Parietal lobe (tissue), 2 donors: ENCODE measurements at places on chromosomes 12 and 14. TPM values are rescaled to one million over a fixed set of nuclear protein-coding genes. Genes with fewer than 3 reads are reported as not detected.

Gene LRRC10
- total RNA-seq, result not detected

Gene PPP4R4
- 1.6 TPM for total RNA-seq

Gene LTB4R
- 1.6 TPM for total RNA-seq

Gene C12orf54
- not detected for total RNA-seq

Gene HOXC12
- total RNA-seq, result not detected

Gene HOXC5
- not detected for total RNA-seq

Gene DCN
- total RNA-seq, result 20.3 TPM

Gene OR11H7
- not detected for total RNA-seq

Gene STAT2
- 115 TPM for total RNA-seq

Gene MED6
- total RNA-seq, result 100 TPM

Gene LIN7A
- total RNA-seq, result 37.9 TPM

Gene SMOC1
- total RNA-seq, result 27.2 TPM

Gene TSPAN9
- 11.0 TPM for total RNA-seq

Gene FAM186B
- total RNA-seq, result not detected

Gene HOTAIR
- not detected for total RNA-seq

Gene TMEM132D
- 7.5 TPM for total RNA-seq

Gene CRADD
- total RNA-seq, result 23.2 TPM

Gene B4GALNT1
- 103 TPM for total RNA-seq

Gene KRT73
- total RNA-seq, result not detected

Gene CACNA1C
- 54.8 TPM for total RNA-seq

Gene LMBR1L
- total RNA-seq, result 154 TPM

Gene ZDHHC22
- total RNA-seq, result 14.7 TPM

Gene DIO3
- not detected for total RNA-seq

Gene GALNT8
- total RNA-seq, result 63.5 TPM

Gene ACOT2
- 23.8 TPM for total RNA-seq

Gene PLD4
- total RNA-seq, result 2.5 TPM

Gene GNB3
- total RNA-seq, result 5.9 TPM

Gene ANKRD33
- total RNA-seq, result not detected

Gene IL26
- not detected for total RNA-seq

Gene MYH6
- not detected for total RNA-seq

Gene SLC25A47
- not detected for total RNA-seq

Gene AQP6
- 0.31 TPM for total RNA-seq

Gene TARBP2
- total RNA-seq, result 41.3 TPM

Gene CAPS2
- 14.7 TPM for total RNA-seq

Gene TAPBPL
- total RNA-seq, result 0.94 TPM

Gene ACVRL1
- 6.6 TPM for total RNA-seq

Gene GPRC5D
- not detected for total RNA-seq

Gene LTBP2
- 0.94 TPM for total RNA-seq

Gene CFAP54
- 13.8 TPM for total RNA-seq

Gene SOAT2
- total RNA-seq, result not detected

Gene GDF3
- not detected for total RNA-seq
